Neuronal stem cell (in vitro differentiated cells): ENCODE measurements at places on chromosomes 12 and 14.

DNA sequence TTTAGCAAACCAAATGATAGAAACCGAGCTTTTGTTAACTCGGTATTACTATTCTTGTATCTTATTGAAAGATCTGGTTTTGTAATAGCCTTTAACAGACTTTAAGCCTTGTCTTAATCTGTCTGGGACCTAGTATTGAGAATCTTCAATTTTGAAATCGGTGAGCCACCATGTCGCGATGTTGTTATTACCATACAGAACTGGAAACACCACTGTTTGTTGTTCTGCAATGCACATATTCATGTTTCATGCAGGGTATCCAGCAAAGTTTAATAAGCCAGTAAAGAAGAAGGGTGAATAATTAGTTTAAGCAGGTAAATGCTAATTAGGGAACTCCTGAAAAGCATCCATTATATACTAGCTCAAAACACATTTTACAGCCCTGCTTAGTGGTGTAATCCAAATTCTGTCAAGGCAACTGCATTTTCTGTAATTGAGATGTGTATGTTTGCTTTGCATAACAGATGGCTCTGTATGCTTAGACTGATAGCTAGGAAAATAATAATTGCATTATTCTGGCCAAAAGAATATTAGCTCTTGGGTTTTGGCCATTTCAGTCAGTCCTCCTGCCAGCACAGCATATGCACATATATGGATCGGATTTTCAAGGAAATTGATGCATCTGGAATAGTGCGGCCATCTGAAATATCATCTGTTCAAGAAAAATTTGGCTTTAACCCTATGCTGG lies 389.2 kb downstream of the EGLN3 start:
- no peak for DNase-seq

DNA sequence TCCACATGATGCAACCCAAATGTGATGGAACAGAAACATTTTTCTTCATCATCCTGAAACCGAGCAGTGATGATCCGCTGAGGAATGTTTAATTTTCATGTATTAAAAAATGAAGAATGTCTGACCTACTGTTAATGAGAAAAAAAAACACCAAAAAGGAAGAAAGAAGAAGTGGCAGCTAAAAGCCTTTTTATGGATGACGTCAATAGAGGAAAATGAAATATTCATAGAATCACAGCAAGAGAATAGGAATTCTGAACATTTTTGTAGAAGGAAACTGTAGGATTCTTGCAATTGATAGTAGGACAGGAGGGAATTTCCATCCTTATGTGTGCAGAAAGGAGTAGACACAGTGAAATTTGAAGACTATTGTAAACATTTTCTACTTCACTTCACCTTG lies 112.9 kb downstream of the PRKCH start:
- DNase-seq, result no peak

GRCh38 chr12:27821259-27821973 lies 41.4 kb upstream of the MANSC4 start:
- peak; percentile 57 for DNase-seq

GRCh38 chr12:16553457-16553856 lies 52.5 kb downstream of the LMO3 start:
- DNase-seq, result no peak

DNA sequence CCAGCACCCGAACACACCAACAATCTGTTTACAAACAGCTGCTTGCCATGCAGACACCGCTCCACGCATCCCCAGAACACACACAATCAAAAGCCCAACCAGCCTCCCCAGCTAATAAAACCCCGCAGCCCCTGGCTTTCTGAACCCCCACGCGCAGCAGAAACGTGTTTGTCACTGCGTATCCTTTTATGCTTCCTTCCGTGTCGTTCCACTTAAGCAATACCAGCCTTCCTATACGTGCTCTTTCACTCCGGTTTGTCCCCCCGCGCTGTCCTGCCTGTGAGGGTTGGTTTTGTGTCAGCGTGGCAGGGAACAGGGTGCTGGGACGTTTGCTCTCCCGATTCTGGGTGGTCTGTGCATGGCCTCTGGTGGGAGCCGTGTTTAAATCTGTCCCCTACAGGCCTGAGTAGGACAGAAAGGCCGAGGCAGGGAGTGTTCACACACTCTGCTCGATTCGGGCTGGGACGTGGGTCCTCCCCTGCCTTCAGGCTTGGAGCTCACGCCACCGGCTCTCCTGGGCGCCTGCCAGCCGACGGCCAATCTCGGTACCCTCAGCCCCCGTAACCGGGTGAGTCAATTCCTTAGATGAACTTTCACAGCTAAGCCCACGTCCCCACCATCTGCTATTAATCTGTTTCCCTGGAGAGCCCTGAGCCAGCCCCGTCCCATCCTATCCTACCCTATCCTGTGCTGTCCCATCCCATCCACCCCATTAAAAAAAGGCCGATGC lies 60.0 kb downstream of the NOC4L start:
- no peak for DNase-seq

DNA sequence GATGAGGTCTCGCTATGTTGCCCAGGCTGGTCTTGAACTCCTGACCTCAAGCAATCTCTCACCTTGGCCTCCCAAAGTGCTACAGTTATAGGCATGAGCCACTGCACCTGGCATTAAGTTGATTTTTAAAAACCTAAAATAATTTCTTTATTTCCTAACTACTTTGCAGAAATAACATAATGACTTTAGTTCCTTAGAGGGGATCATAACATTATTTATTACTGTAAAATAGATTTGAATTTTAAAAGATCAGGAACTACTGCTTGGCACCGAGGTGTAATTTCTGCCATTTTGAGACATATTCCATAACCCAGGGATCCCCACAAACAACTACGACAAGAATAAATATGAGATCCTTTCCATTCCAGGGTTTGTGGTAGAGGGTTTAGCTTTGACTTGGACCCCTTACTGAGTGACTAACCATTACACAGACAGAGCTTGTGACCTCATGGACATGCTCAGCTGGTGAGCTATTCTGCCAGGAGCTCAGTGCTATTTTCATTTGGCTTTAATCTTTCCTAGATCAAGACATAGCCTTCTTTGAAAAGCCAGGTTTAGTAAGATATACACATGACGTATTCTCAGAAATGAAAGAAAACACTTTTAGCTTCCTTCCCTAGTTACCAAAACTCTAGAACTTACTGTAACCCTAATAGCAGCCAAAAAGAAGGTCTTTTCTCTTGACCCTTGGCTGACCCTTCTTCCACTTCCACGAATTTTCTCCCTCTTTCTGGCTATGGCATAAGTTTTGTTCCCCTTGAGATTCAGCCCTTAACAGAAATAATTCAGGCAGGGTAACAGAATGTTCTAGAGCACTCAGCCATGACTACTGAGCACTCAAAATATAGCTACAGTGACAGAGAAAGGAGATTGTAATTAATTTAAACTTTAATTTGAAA lies 75.1 kb upstream of the NUDT4 start:
- no peak for DNase-seq

- DNase-seq, result no peak
These were observed 5.5 kb upstream of the GABARAPL1 start for GRCh38 chr12:10207136-10207535.

- DNase-seq, result no peak
These were observed 29.0 kb downstream of the GPRC5D start for GRCh38 chr12:12922978-12923377.

GRCh38 chr12:133233006-133233405 lies 2.7 kb downstream of the ANHX start:
- no peak for DNase-seq

DNA sequence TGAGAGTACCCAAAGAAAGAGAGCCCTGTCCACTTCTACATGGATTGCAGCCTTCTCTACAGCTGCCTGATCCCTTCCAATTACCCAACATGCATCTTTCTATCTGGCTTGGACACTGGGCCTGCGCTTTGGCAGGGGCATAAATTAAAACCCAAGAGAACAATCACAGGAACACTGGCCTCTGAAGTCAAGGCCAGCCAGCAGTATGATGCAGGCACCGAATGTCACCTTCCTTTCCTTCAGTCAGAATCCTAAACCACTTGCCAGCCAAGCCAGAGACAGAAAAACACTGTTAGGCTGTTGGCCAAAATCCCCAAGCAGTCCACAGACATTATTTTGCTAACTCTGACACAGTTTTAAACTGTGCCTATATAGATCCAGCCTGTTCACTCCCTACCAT lies 113.7 kb downstream of the DUSP6 start:
- no peak for DNase-seq

GRCh38 chr12:93186131-93186530 lies 191.6 kb upstream of the NUDT4 start:
- DNase-seq, result no peak

DNA sequence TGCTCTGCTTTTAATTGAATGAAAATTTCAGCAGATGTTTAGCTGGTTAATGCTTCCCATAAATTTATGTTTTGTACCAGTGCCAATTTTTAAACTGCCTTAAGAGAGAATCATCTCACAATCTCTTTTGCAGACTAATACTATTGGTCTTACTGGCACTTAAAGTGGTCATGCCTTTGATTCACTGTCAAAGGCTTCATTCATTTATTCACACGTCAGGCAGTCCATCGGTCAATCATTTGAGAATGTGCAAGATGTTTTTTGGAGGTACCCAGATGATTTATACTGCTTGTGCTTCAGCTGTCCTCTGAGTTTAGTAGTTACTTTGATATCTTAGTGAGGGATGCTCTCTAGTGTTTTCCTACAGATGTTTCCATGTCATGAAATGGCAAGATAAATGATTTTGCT lies 83.4 kb downstream of the NAV3 start:
- no peak for DNase-seq

DNA sequence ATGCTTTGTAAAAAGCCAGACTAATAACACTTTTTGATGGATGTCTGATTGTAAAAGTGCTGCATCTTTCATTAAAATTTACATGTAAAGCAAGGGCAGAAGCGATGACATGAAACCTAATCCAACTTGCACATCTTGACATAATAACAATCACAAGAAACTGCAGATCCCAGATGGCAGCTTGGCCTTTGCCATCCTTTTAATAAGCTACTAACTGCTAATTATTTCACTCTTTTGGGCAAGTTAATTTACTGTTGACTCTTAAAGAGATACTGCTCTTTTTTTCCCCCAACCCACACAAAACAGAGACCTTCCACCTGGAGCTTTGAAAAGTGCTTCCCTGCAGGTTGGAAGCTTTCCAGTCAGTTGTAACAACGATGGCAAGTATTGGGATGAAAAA lies 137.5 kb downstream of the NRXN3 start:
- DNase-seq, result no peak

GRCh38 chr12:47346251-47347019 lies 266.7 kb upstream of the AMIGO2 start:
- DNase-seq, result no peak

- no peak for DNase-seq
These were observed 65.2 kb upstream of the PSMC1 start for GRCh38 chr14:90191154-90191553.

DNA sequence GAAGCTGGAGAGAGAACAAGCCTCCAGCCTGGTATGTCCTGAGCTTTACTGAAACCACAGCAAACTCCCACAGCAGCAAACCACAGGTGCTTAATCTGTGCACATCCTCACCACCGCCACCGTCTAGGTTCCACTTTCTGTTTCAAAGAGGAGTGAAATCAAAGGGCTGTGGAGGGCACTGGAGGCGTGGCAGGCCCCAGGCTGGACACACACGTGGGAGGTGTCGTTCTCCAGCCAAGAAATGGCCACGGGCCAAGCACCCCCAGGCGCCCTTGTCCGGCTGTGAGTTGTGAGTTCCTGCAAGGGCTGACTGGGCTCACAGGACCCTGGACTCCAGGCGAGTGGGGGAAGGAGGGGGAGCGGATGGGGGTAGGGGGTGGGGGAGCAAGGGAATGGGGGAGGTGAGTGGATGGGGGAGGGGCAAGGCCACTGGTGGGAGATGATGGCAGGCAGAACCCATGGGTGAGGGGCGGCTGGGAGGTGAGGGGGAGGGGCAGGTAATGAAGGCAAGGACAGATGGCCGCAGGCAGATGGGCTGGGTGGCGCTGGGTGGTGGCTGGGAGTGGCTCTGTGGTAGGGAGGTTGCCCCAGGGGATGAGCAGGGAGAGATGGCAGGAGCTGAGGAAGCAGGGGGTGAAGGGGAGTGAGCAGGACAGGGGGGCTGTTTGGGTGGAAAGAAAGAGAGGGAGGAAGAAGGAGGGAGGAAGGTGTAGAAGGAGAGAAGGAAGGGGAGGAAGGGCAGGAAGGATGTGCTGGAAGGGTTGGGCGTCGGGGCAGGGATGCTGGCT lies 86.7 kb downstream of the NCOR2 start:
- no peak for DNase-seq

- no peak for DNase-seq
These were observed 115.0 kb upstream of the EVL start for GRCh38 chr14:99950181-99950580.

DNA sequence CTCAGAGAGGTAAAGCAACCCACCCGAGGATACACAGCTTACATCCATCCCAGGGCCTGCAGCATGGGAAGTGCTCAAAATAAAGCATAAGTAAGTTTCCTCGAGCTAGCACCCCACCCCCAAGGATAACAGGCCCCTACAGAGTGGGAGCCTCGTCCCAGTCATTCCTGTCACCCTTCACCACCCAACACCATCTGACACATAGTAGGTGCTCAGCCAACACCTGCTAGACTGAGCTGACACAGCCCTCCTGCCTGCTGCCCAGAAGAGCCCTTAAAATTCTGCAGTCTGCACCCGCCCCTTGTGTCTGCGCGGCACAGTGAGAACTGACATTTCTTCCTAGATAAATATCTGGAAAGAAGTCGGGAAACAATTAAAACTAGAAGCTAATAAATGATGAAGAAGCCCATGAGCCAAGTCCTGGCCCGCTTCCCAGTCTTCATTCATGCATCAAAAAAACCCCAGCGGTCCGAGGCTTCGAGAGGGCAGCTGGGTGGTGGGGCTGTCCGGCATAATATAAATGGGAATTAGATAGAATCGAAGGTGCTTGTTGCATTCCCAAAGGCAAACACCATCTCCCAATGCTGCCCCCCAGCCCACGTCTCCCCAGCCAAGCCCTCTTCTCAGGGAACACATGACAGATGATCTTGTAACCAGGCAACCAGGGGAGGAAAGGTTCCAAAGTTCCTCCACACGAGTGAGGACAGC lies 76.2 kb downstream of the BCL11B start:
- DNase-seq, result no peak

- no peak for DNase-seq
These were observed 476.5 kb downstream of the FOXG1 start for GRCh38 chr14:29242755-29243754.

GRCh38 chr14:74281069-74281468 lies 21.7 kb downstream of the ABCD4 start:
- no peak for DNase-seq
